CD4-positive, CD25-positive, alpha-beta regulatory T cell (primary cell): ENCODE measurements at places on chromosomes 6 and 20.

DNA sequence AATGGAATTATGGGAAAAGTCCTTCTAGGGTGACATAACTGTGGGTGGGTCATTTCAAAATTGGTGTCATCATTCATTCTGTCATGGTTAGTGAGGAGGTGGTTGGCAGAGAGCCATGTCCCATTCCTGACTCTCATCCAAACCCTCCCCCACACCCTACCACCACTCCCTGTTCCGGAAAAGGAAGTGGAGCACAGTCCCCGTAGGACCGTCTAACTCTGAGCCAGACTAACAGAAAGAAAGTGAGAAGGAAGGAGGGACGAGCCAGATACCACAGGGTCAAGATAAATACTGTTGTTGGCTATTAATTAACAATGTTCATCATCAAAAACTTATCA, 4.8 kb downstream of the TRIM10 start:
- H3K4me3 ChIP-seq = no peak overlapping the region
- no peak overlapping the region for H3K27ac ChIP-seq
- peaks cover 21% of the 10 kb centered on the region for H3K27me3 ChIP-seq
- H3K4me1 ChIP-seq = no peaks in the 10 kb centered on the region

DNA sequence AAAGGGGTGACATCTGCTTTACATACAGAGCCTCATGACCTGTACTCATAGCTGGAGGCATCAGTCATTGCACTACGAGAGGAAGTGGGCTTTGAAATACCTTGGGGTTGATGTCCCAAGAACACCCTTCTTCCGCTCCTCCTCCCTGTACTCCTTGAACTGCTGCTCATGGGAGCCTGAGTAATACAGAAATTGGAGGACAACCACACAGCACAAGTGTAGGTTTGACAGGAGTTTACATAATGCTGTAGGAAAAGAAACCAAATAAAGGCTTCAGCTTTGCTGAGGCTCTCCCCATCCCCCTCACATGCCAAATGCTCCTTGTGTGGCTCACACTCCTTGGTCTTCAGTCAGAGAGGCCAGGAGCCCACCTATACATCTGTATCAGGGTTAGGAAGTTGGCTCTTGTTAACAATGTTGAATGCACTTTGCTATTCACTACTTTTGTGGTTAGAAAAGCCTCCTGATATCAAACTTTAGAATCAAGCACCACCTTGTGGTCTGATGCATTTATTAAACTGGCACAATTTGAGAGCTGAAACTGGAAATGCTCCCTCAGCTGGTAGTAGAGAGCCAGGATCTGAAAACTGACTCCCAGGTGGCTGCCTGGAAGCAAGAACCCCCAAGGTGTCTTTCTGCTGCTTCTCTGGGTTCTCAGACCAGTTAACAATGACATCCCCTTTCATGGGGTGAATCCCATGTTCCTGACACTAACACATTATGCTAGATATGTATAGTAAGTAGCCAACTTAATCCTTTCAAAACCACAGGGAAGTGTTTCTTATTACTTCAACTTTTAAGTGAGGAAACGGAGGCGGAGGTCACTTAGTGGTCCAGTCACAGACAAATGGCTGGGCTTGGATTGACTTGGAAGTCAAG, 56.2 kb upstream of the EDN1 start:
- H3K27ac ChIP-seq = no peak overlapping the region
- peak overlapping the region; percentile 9 for H3K4me3 ChIP-seq

DNA sequence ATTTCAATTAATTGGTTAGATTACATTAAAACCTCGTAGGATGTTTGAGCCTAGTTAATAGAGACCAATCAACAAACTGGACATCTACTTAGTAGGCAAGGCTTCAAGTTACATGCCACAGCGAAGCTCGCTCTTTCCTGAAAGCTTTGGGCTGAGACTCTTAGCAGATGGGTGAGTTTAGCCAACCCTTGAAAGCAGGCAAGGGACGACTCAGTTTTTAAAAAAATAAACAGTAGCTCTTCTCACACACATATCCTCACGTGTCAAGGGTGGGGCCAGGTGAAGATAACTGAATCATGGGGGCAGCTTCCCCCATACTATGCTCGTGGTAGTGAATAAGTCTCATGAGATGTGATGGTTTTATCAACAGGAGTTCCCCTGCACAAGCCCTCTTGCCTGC, 775 bp downstream of the MTFR2 start:
- H3K4me3 ChIP-seq = peak overlapping the region; percentile 96
- peaks cover 17% of the 10 kb centered on the region for H3K4me1 ChIP-seq
- no peaks in the 10 kb centered on the region for H3K36me3 ChIP-seq
- no peaks in the 10 kb centered on the region for H3K27me3 ChIP-seq
- DNase-seq = no peak
- H3K27ac ChIP-seq = no peak overlapping the region

DNA sequence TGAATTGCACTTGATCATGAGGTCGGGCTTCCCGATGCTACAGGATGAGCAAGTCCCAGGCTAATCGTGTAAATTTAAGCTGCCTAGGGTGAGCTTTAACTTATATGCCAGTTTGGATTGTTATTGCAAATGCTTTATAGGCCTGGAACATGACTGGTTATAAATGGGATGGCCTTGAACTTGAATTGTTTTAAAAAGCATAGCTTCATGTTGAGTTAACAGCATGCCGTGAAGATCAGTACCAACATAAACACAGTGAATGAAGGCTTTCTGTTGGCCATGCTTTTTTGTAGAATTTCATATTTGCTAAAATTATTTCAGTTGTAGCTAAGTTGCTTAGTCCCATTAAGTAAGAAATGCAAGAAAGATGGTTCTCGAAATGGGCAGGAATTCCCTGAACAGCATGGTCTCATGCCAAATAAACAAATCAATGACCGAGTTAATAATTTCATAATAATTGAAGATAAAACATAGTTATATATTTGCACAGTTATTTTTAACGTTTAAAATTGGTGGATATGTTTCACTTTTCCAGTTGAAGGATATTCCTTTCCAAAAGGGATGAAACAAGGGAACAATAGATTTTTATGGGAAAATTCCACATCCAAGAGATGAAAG, 76.6 kb upstream of the ARID1B start:
- H3K4me3 ChIP-seq = no peak overlapping the region
- H3K27me3 ChIP-seq = peaks cover 13% of the 10 kb centered on the region
- H3K36me3 ChIP-seq = no peaks in the 10 kb centered on the region

- H3K4me3 ChIP-seq = no peak overlapping the region
- DNase-seq = no peak
- no peak overlapping the region for H3K27ac ChIP-seq
- no peaks in the 10 kb centered on the region for H3K27me3 ChIP-seq
Measured at GRCh38 chr20:19823216-19823615, 65.2 kb downstream of the RIN2 start.

DNA sequence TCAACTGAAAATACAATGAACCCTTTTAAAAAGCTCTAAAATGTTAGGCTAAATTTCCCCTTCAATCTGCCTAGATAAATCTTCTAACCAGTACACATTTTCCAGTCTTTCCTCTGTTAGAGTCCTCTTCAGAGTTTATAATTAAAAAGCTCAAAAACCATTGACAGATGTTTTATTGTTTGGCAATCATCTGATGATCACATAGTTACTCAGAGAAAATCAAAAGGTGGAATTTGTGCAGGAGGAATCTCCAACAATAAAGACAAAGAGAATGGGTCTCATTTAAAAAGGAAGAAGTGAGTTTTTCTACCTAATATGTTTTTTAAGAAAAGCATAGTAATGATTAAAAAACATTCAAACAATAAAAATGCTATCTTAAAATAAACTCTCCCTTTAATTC, 3.1 kb downstream of the TRAPPC3L start:
- peaks cover 17% of the 10 kb centered on the region for H3K27me3 ChIP-seq
- no peaks in the 10 kb centered on the region for H3K36me3 ChIP-seq
- H3K4me1 ChIP-seq = no peaks in the 10 kb centered on the region
- no peak for DNase-seq

- H3K36me3 ChIP-seq = no peaks in the 10 kb centered on the region
- no peak overlapping the region for H3K4me3 ChIP-seq
- H3K27me3 ChIP-seq = no peaks in the 10 kb centered on the region
Measured at GRCh38 chr20:11799281-11799684, 118.4 kb upstream of the BTBD3 start.

DNA sequence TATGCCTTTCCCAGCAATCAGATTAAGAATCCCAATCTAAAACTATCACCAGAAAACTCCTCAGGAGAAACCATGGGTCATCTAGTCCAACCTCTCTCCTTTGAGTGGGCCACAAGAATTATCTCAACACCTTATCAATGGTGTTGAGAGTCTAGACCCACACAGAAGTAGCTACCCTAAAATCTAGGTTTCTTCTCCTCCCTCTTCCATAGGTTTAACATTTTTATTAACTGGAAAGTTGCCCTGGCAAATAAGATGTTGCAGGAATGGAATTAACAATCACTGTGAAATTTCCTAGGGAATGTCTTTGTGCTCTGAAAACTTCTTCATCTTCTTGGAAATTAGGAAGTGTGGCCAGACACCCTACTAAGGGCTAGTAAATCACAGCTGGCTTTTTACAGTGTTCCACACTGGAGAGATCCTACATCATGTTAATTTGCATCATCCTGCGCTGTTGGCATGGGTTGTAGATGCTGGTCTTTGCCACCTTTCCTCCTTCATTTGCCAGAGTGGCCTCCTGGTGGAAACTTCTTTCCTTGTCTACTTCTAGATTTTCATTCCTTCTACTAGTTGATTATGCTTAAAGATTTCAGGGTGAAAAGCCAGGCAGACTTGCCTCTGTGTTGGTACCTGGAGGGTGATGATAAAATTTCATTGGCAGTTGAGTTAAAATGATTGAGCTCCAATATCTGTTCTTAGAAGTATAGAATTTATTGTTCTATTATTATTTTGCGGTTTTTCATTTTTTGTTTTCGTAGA, 2.7 kb downstream of the TNFAIP3 start:
- no peaks in the 10 kb centered on the region for H3K27me3 ChIP-seq
- peak; percentile 29 for DNase-seq
- H3K4me3 ChIP-seq = peak overlapping the region; percentile 99
- H3K4me1 ChIP-seq = peaks cover 44% of the 10 kb centered on the region
- H3K27ac ChIP-seq = peak overlapping the region; percentile 97

GRCh38 chr6:111603685-111604084, 2.0 kb downstream of the TRAF3IP2 start:
- H3K27me3 ChIP-seq = no peaks in the 10 kb centered on the region
- H3K4me1 ChIP-seq = peaks cover 42% of the 10 kb centered on the region
- DNase-seq = no peak
- no peak overlapping the region for H3K27ac ChIP-seq
- peak overlapping the region; percentile 100 for H3K4me3 ChIP-seq
- H3K36me3 ChIP-seq = no peaks in the 10 kb centered on the region

- no peak overlapping the region for H3K4me3 ChIP-seq
- DNase-seq = no peak
- no peak overlapping the region for H3K27ac ChIP-seq
- H3K27me3 ChIP-seq = no peaks in the 10 kb centered on the region
Measured at GRCh38 chr6:22471746-22472145, 97.6 kb upstream of the HDGFL1 start.
